GM03348 (cell line): ENCODE measurements at places on chromosomes 1 and 21.

- DNase-seq = no peak
Observed at GRCh38 chr1:5967351-5968160, 24.7 kb downstream of the NPHP4 start.

- no peak for DNase-seq
Observed at GRCh38 chr1:153400244-153400643, 9.4 kb upstream of the S100A8 start.

- no peak for DNase-seq
Observed at GRCh38 chr1:74402873-74403272, 109.5 kb downstream of the LRRC53 start.

GRCh38 chr1:219159946-219160645, 13.6 kb upstream of the LYPLAL1 start:
- peak; percentile 35 for DNase-seq

DNA sequence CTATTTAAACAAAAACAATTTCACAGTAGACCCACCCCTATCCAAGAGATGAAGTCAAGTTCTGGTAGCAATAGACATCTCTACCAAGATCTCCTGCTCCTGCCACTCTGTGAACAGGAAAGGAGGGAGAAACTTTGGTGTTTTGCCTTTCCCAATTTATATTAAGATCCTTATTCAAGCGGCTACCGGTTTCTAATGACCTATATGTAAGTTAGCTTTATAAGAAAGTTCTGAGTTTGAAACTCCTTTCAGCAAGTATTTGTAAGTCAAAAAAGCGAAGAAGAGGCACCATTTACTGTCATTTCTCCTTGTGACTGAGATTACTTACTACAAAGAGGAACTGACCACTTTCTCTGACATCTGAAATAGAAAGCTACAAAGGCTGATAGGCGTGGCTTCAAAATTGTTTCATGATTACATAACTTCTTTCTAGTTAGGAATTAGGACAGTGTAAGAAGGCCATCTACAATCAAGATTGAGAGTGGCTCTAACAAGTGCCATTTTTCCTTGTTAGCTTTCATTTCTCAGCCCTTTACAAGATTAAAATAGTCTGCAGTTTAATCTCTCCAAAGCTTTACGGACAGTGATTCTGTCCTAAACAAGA, at the start of gene MNDA:
Gene MNDA (plus strand): TSS at position 448 of the 604 bp plus-strand sequence. CDS start 10,803 bp downstream, outside the sequence.
- no peak for DNase-seq

GRCh38 chr1:20936621-20937020, 149.5 kb upstream of the HP1BP3 start:
- DNase-seq = no peak

GRCh38 chr1:97252076-97252475, 530.5 kb downstream of the PTBP2 start:
- peak; percentile 64 for DNase-seq

GRCh38 chr1:34328281-34328799, 151.6 kb downstream of the C1orf94 start:
- no peak for DNase-seq

DNA sequence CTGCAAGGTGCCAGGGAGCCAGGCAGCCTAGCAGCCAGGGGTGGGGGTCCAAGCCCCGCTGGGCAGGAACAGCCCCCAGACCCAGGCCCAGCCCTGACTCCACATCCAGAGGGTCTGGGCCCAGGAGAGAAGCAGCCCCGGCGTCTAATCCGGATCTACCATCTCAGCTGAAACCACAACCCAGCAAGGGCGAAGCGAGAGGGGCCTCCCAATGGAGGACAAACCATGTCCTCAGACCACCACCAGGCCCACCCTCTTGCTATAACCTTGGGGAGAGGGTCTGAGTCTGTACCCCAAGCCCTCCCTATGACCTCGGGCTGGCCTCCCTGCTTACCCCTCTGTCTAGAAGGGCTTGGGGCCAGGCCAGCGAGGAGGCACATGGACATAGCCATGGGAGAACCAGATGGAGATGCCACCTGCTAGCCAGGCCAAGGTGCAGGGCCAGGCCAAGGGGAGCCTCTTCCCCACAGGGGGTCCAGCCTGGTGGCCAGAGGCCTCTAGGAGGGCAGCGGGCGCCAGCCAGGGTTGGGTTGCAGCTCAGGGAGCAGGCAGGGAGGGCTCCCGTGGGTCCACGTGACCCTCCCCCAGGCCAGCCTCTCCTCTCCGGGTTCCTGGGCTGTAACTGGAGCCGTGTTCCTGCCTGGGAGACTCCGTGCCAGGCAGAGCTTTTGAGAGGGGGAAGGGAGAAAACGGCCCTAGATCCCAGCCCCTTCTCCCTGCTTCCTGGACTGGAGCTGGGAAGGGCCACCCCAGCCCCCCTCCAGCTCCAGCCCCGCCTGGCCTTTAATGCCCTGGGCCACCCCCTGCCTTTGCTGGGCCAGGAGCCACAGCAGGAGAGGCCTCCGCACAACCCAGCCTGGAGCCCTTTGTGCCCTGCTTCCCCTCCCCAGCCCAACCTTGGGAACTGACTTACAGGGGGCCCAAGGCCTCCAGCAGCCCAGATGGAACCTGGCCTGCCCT, 2.5 kb downstream of the WNT9A start:
- DNase-seq = peak; percentile 4

GRCh38 chr1:232291681-232292080, 338.3 kb downstream of the SIPA1L2 start:
- DNase-seq = no peak

GRCh38 chr1:204107892-204108291, 35.0 kb downstream of the SOX13 start:
- DNase-seq = no peak

GRCh38 chr1:34037109-34037508, 127.9 kb downstream of the CSMD2 start:
- DNase-seq = no peak

- DNase-seq = no peak
Observed at GRCh38 chr1:106398391-106398790, 658.1 kb upstream of the PRMT6 start.

- DNase-seq = peak; percentile 66
Observed at GRCh38 chr1:157369808-157370521, 182.3 kb downstream of the FCRL5 start.
